ENCODE measurements at places on chromosomes 11 and 22. TPM values are rescaled to one million over a fixed set of nuclear protein-coding genes. Genes with fewer than 3 reads are reported as not detected.

Gene OR8G5
- not detected for total RNA-seq

DNA sequence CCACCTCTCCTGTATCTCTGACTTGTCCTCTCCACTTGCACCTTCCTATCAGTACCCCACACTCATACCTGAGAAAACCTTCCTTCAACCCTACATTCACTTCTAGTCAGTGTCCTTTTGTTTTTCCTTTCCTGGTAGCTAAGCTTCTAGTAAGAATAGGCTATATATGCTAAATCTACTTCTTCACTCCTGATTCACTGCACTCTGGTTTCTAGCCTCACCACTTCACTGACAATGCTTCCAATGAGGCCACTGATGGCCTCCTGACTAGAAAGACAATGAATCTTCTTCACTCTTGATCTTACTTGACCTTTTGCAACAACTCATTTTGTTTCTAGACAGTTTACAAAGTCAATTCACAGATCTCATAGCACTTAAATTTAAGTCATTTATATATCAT lies 52.0 kb downstream of the RELT start:
- no peak for DNase-seq

Gene AGBL2
- 5.8 TPM for total RNA-seq

GRCh38 chr11:44542372-44542771 lies 23.1 kb upstream of the CD82 start:
- DNase-seq: no peak

Gene NDUFC2
- total RNA-seq: 137 TPM

GRCh38 chr11:4466871-4467442 lies 15.5 kb upstream of the OR52K1 start:
- DNase-seq: no peak

Gene RIC3
- total RNA-seq: 7.3 TPM

Gene FGF4
- not detected for total RNA-seq

DNA sequence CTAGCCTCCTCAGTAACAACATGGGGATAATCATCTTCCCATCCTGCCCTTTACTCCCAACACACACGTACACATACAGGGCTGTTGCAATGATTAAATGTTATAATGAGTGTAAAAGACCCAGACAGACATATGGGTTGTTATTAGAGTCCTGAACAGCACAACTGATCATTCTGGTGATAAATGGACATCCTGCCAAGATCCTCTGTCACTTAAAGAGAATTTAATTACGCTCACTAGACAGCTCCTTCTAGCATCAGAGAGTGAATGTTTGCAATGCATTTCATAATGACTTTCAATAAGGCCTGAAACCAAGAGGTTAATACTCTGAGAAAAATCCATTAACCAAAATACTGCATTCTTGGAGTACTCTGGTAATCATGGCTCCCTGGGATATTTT lies 115.8 kb downstream of the KCNC1 start:
- no peak for DNase-seq

- no peak for DNase-seq
Measured at GRCh38 chr11:96267496-96268032, 75.4 kb downstream of the MAML2 start.

DNA sequence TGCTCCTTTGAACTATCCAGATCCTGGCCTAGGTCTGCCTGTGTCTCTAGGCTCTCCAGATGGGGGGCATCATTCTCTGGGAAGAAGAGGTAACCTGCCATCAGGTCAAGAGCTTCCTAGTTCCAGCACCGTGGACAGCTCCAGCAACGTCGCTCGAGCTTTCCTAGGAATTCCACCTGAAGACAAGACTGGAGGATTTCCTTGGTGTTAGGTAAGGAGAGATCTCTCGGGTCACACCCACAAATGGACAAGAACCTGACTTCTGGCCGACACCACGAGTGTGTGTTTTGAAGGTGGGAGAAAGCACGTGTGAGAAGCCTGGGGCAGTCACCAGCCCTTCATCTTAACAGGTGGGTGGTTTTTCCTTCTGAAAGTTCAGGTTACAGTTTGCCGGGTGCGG lies 1.2 kb downstream of the PRG3 start:
- no peak for DNase-seq

DNA sequence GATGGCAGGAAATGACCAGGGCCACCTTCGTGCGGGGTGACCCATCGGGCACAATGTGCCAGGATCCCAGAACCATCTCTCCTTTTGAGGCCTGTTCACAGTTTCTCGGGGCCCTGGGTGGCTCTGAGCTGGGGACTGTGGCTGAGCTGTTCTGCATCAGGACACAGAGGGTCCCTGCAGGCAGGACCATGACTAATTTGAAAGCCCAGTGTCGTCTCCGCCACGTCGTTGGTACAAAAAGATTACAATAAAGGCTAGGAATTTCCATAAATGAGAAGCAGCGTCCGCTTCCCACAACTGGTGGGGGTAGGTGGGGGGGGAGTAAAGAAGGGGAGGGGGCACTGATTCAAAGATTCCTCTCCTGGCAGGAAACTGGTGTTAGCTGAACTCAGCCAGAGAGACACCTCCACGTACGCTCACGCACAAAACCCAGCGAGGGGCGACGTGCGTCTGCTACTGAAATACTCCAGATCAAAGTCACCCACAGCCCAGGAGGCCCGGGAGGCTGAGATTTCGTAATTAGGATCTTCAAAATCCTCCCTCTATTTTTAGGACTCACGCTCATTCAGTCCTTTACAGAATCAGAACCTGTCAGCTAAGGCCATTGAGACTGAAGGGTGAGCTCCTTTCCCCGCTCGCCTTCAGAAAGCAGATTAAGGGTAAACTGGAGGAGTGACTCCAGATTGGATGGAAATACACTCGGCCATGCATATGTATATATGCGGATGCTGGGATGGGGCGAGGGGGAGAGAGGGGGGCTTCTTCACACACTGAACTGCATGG lies 11.0 kb downstream of the MN1 start:
- no peak for DNase-seq

Gene MYO18B
- total RNA-seq: 0.04 TPM

DNA sequence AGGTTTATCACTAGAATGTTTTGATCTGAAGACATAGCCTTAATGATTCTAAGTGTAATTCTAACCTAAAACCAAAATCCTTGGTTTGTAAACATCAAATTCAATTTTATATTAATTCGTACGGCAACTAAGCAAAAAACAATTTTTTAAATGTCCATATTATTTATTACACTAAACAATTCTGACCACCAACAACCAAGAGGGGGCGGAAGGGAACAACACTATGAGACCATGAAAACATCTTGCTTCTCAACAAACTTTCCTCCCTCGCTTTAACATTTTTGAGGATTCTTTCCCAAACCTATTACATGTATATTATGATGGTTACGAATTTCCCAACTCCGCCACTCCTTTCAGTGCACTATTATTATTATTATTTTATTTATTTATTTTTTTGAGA lies 6.5 kb upstream of the UCP2 start:
- no peak for DNase-seq

Measured in right lobe of liver (tissue), 6 donors.